Activated CD4-positive, alpha-beta memory T cell treated with anti-CD3 and anti-CD28 coated beads, Interleukin-2, amount 10 ng/mL, durations not matched to agents 7 days and 5 days (primary cell): ENCODE measurements at places on chromosomes 2 and 18.

DNA sequence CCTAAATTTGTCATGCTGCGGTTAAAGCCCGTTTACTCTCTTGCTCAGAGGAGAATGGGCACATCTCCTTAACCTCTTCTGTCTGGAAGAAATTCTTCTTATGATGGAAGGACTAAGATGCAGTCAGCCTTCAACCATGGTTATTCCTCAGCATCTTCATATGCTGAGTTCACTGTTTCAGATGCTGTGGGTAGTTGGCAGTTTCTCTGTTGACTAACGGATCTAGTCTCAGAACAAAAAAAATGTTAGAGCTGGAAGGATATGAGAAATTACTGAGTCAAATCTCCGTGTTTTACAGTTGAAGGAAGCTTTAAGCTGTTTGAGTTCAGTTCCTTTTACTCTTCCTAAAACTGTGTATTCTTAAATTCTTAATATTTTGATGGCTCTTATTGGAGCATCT lies 43.6 kb upstream of the PGAP1 start:
- no peaks in the 10 kb centered on the region for H3K27me3 ChIP-seq
- no peak overlapping the region for H3K4me3 ChIP-seq
- peaks cover 32% of the 10 kb centered on the region for H3K4me1 ChIP-seq
- peaks cover 8% of the 10 kb centered on the region for H3K36me3 ChIP-seq
- no peak for DNase-seq

DNA sequence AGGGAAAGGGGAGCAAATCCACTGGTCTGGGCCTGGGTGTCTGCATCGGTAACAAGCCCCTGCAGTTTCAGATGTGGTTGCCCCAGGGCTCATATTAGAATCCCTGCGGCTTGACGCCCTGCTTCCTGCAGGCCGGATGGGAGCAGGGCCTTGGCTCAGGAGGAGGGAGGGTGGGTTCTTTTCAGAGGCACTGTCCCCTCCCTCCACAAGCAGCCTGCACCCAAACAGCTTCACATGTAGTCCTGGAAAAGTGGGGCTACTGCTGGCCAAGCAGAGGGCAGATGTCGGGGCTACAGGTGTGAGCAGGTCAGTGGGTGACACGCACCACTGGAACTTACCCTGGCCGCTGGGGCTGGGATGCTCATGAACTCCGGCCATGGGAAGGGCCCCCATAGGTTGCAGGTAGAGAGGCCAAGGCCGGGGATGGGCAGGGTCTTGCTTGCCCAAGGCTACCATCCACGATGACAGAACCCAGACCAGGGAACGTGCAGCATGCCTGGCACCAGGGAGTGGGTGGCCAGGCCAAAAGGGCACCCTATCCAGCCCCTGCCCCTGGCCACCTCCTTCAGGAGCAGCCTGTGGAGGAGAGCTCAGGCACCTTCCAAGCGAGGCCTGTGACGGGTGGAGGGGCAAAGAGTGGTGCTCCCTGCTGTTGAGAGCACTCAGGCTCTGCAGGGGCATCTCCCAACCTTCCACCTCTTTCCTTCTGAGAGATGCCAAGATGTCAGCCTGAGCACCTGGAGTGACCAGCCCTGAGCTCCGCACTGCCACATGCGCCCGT lies 16.8 kb downstream of the ARID5A start:
- H3K4me3 ChIP-seq: no peak overlapping the region
- no peaks in the 10 kb centered on the region for H3K27me3 ChIP-seq
- DNase-seq: no peak
- H3K36me3 ChIP-seq: peaks cover 20% of the 10 kb centered on the region
- H3K4me1 ChIP-seq: peaks cover 32% of the 10 kb centered on the region
- H3K27ac ChIP-seq: peak overlapping the region; percentile 52

DNA sequence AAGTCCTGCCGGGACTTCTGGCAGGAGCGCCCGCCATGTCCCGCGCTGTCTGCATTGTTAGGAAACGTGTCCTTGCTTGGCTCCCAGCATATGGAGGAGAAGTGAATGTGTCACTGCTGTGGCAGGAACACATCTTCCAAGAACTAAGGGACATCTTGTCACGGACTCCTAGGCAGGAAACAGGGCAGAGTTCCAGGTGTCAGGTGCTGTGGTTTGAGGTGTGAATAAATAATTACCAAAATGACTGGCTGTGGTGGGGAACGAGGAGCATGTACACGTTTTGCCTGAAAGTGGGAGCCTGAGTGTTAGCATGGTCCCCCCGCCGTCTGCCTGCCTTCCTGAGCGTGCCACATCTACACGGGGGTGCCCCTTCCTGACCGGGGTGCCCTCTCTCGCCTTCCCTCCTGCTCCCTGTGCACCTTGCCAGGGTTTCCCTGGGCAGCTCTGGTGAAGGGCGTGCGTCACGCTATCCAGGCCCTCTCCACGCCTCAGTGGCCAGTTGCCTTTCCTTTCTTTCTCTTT lies 237.5 kb downstream of the LDLRAD4 start:
- peak overlapping the region; percentile 21 for H3K27ac ChIP-seq
- peaks cover 13% of the 10 kb centered on the region for H3K36me3 ChIP-seq
- H3K27me3 ChIP-seq: peaks cover 4% of the 10 kb centered on the region
- peak overlapping the region; percentile 1 for H3K4me3 ChIP-seq
- peak; percentile 61 for DNase-seq

DNA sequence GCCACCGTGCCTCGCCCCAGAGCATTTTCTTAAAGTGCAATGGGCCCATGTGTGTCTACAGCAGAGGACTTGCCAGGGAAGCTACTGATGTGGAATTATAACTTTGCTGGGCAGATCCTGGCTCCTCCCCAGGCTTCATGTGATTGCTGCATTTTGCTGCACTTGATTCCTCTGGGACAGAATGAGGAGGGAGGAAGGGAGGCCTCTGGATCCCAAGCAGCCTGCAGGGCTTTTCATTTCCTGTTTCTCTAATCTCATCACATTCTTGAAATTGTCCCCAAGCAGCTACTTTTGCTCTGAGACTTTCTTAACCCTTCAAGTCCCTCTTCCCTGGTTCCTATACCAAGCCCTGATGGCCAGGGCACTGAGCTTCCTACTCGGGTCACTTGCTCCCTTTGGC lies 134.4 kb upstream of the SEC11C start:
- DNase-seq: no peak
- no peaks in the 10 kb centered on the region for H3K27me3 ChIP-seq
- no peaks in the 10 kb centered on the region for H3K36me3 ChIP-seq
- no peak overlapping the region for H3K4me3 ChIP-seq

DNA sequence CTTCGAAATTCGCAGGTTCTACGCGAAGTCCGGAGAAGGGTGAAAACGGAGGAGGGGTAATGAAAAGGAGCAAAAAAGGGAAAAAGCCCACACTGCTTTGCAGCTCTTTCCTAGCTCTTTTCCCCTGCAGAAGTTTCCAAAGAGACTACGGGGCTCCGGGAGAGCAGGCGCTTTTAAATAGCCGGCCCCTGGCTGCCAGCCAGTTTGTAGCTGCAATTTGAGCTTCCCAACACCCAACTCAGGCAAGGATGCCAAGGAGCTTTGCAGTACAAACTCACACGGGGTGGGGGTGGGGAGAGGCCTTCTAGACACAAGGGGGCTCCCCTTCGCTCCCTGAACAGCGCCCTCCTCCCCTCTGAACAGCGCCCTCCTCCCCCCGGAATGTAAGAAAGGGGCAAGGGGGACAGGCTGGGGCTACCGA lies at the start of gene IGFBP5:
TSS of gene IGFBP5 (minus strand) at position 149 of the 421 bp plus-strand sequence. CDS start 774 bp downstream, outside the sequence.
- no peak for DNase-seq
- H3K36me3 ChIP-seq: no peaks in the 10 kb centered on the region
- no peak within 1 kb of the TSS for H3K27ac ChIP-seq
- no peak within 1 kb of the TSS for H3K4me3 ChIP-seq
- H3K27me3 ChIP-seq: peaks cover 58% of the 10 kb centered on the region

DNA sequence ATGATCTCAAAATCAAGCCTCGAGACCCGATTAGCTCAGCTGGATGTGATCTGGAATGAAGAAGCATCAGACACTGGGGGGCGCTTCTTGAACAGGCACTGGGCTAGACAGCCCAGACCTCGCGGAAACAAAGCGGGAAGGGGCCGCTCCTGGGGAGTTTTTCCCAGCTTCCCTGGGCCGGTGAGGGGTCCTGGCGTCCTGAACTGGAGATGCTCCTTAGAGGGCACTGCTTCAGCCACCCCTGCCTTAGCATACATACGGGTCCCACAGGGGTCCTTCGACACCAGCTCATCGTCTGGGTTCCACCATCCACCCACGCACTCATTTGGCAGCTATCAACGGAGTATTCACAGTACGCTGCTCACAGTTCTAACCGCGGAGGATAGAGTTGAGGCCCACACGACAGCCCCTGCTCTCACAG lies 146.7 kb downstream of the TSN start:
- no peaks in the 10 kb centered on the region for H3K36me3 ChIP-seq
- H3K27me3 ChIP-seq: no peaks in the 10 kb centered on the region
- H3K27ac ChIP-seq: no peak overlapping the region
- DNase-seq: no peak
- no peak overlapping the region for H3K4me3 ChIP-seq

- H3K27me3 ChIP-seq: no peaks in the 10 kb centered on the region
- H3K4me3 ChIP-seq: peak overlapping the region; percentile 19
- peak; percentile 65 for DNase-seq
- peak overlapping the region; percentile 64 for H3K27ac ChIP-seq
- peaks cover 62% of the 10 kb centered on the region for H3K36me3 ChIP-seq
- peaks cover 50% of the 10 kb centered on the region for H3K4me1 ChIP-seq
Measured at GRCh38 chr2:144320491-144320890, 199.4 kb downstream of the ZEB2 start.

- H3K4me1 ChIP-seq: peaks cover 1% of the 10 kb centered on the region
- peaks cover 19% of the 10 kb centered on the region for H3K27me3 ChIP-seq
- H3K4me3 ChIP-seq: no peak overlapping the region
- H3K36me3 ChIP-seq: no peaks in the 10 kb centered on the region
- no peak for DNase-seq
- no peak overlapping the region for H3K27ac ChIP-seq
Measured at GRCh38 chr18:48356151-48356745, 52.9 kb downstream of the ZBTB7C start.

GRCh38 chr2:204730603-204731002 lies 185.3 kb downstream of the PARD3B start:
- no peaks in the 10 kb centered on the region for H3K4me1 ChIP-seq
- no peaks in the 10 kb centered on the region for H3K27me3 ChIP-seq
- H3K4me3 ChIP-seq: no peak overlapping the region
- no peak overlapping the region for H3K27ac ChIP-seq
- no peak for DNase-seq

GRCh38 chr18:79329786-79330185 lies 65.9 kb upstream of the NFATC1 start:
- no peak overlapping the region for H3K4me3 ChIP-seq
- no peaks in the 10 kb centered on the region for H3K27me3 ChIP-seq
- no peak for DNase-seq

DNA sequence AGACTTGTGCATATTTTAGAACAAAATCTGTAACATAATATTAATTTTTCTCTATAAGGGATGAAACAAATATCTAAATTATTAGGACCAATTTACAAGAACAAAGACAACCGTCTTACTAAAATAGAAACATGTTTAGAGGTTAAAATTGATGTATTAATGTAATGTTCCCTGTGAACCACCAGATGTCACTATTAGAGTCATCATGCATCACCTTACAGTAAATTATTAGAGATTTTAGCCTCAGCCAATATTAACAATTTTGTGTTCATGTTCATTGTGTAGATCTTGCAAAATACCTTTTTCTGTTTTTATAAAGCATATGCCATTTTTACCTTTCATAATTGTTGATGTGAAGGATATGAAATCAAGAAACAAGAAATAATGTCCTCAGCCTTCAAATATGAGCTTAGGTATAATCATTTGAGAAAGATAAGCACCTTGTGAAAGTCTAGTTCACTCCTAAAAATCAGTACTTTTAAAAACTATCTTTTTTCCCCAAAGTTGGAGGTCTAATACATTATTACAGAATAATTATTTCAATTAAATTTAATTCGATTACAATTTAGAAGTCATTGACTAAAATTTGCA lies 344.3 kb upstream of the KCNH7 start:
- no peak overlapping the region for H3K27ac ChIP-seq
- H3K27me3 ChIP-seq: no peaks in the 10 kb centered on the region

GRCh38 chr18:5302606-5303005 lies 7.1 kb upstream of the ZBTB14 start:
- H3K27me3 ChIP-seq: peaks cover 37% of the 10 kb centered on the region
- H3K36me3 ChIP-seq: no peaks in the 10 kb centered on the region
- H3K4me1 ChIP-seq: peaks cover 1% of the 10 kb centered on the region
- DNase-seq: no peak

DNA sequence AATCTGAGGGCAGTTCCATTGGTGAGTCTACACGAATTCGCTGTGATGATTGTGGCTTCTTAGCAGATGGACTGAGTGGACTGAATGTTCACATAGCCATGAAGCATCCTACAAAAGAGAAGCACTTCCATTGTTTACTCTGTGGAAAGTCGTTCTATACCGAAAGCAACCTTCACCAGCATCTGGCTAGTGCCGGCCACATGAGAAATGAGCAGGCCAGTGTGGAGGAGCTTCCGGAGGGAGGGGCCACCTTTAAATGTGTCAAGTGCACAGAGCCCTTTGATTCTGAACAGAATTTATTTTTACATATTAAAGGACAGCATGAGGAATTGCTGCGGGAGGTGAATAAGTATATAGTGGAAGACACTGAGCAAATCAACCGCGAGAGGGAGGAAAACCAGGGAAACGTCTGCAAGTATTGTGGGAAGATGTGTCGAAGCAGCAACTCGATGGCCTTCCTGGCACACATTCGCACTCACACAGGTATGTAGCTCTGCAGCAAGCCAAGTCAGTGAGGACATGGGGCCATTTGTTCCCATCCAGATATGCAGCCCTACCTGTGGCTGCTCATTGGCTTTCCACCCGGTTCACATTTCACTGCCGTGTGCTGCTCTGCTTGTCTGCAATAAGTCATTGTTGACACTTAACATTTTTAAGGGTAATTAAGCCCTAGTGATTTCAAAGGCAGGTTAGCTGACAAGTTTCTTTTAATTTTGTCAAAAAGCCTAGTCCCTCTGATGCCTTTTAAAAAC lies 37.7 kb downstream of the ZNF407 start:
- H3K4me1 ChIP-seq: peaks cover 30% of the 10 kb centered on the region
- H3K27me3 ChIP-seq: no peaks in the 10 kb centered on the region
- no peak overlapping the region for H3K4me3 ChIP-seq
- peaks cover 35% of the 10 kb centered on the region for H3K36me3 ChIP-seq
- DNase-seq: no peak
